ENCODE measurements at places on chromosomes 16 and 17.
A peak's percentile ranks its signal among the peaks of the same experiment; 100 is the strongest.

DNA sequence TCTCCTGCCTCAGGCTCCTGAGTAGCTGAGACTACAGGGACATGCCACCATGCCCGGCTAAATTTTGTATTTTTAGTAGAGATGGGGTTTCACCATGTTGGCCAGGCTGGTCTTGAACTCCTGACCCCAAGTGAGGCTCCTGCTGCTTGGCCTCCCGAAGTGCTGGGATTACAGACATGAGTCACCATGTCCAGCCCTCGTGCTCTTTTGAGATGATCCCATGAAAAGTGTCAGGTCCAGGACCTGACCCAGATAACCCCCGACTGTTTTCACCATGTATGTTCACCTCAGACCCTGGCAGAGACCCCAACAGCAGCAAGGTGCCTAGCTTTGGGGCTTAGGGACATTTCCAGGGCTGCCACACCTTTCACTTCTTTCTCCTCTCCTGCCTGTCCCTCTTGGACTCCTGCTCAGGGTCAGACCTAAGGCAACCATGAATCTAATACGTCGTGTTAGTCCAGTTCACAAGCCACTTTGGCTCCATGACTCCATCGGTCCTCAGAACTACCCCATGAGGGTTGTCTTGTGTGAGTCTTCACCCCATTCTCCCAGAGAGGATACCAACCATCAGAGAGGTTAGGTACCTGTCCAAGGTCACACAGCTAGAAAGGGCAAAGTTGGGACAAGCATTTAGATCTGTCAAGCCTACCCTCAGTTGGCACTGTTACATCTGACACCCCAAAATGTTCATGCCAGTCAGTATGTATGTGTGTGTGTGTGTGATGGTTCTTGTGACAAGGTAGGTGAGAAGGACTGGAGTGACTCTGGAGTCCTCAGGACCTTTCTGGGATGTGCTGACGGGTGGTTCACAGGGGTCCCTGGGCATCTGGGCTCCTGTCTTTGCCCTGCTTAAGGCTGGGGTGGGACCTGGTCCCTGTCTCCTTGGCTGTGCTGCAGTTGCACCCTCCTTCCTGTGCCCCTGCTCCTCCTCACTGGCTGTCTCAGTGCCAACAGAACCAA lies 23.1 kb upstream of the MAP3K14 start:
- no peak for DNase-seq

DNA sequence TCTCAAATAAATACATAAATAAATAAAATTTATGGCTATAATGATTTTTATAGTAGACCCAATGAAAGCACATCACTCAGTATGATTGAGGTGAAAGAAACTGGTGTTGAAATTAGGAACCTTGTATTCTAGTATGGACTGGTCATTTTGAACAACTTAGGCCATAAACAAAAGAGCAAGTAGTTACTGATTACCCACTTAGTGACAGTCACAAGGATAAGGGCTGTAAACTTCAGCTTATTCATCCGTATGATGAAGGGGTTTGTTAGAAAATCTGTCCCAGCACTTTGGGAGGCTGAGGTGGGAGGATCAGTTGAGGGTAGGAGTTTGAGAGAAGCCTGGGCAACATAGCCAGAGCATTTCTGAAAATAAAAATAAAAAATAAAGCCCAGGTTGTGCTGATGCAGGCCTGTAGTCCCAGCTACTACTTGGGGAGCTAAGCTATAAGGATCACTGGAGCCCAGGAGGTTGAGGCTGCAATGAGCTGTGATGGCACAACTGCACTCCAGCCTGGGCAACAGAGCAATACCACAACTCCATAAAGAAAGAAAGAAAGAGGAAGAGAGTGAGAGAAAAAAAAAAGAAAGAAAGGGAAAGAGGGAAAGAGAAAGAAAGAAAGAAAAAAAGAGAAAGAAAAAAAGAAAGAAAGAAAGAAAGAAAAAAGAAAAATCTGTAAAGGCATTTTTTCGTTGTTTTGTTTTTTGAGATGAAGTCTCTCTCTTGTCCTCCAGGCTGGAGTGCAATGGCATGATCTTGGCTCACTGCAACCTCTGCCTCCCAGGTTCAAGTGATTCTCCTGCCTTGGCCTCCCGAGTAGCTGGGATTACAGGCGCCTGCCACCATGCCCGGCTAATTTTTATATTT lies 4.2 kb upstream of the SPAG9 start:
- no peak for DNase-seq

- DNase-seq = no peak
Measured at GRCh38 chr17:1673041-1673785, 11.5 kb downstream of the PRPF8 start.

DNA sequence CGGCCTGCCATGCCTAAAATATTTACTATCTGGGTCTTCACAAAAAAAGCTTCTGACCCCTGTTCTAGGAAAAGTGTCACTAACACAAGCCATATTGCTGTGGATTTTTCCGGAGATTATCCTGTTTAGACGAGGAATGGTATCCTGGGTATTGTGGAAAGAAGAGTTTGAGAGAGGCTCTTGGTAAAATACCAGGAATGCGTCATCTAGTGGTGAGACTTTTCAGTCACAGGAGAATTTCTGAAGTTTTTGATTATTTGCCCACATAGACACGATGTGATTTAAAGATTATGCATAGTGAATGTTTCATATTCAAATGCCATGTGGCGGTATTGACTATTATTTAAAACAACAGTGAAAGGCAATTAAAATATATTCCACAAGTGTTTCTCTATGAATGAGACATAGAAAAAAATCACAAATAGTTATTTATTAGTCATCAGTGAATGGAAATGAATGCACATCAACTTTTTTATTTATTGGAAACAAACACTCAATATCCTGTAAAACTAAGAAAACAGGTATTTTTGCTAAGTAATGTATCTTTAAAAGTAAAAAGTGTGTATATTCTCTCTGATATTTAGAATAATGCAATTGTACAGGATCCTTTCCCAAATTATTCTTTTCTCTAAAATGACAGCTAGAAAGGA lies 7.8 kb downstream of the KRT28 start:
- DNase-seq = peak; percentile 31

DNA sequence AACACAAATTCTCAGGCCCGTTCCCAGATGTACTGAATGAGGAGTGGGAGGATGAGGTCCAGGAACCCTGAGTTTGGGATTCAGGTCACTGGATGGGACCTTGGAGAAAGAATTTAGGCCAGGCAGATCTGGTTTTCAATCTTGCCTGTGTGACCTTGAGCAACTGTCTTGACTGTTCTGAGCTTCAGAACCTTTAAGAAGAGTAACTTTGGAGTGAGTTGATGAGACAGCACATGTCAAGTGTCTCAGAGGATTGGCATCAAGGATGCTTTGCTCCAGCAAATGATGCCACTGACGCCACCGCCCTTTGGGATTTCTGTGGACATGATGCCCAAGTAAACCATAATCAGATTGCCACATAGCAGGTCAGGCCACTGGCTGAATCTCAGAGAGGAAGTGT lies 56.2 kb upstream of the DNAJA2 start:
- no peak for DNase-seq

- DNase-seq = no peak
Measured at GRCh38 chr16:56888806-56889205, 23.8 kb downstream of the SLC12A3 start.

DNA sequence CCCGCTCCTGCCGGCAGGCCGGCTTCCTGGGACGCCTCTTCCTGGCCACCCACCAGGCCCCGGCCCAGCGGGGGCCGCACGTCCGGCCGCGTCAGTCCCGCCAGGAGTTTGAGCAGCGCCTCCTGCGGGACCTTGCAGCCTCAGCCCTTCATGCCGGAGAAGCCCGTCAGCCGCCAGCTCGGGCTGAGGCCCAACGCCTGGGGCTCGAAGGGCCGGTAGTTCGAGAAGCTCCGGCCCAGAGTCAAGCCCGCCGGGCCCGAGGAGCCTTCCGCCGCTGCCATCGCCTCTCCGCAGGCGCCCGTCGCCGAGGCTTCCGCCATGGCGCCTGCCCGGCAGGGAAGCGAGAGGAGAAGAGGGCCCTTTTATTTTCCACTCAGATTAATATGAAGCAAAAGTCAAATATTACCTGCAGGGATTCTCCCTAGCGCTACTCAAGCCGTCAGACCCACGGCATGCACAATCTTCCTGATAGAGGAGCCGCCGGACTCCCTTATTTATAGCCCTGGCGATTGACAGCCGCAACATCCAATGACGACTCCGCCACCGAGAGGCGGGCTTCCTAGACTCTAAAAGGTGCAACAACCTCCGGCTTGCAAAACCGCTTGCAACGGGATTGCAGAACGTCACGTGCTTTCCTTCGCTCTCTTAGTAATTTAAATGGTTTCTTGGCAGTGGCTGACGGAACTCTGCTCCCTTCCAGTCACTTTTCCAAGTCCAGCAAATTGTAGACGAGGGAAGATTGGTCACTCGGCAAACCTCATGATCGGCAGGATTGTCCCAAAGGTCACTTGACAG lies at the start of gene SEPHS2:
TSS of gene SEPHS2 (minus strand) at position 467 of the 795 bp plus-strand sequence. CDS start at position 320, 147 bp downstream.
- peak; percentile 98 for DNase-seq

GRCh38 chr16:8694795-8695728 lies 20.6 kb downstream of the ABAT start:
- DNase-seq = no peak

DNA sequence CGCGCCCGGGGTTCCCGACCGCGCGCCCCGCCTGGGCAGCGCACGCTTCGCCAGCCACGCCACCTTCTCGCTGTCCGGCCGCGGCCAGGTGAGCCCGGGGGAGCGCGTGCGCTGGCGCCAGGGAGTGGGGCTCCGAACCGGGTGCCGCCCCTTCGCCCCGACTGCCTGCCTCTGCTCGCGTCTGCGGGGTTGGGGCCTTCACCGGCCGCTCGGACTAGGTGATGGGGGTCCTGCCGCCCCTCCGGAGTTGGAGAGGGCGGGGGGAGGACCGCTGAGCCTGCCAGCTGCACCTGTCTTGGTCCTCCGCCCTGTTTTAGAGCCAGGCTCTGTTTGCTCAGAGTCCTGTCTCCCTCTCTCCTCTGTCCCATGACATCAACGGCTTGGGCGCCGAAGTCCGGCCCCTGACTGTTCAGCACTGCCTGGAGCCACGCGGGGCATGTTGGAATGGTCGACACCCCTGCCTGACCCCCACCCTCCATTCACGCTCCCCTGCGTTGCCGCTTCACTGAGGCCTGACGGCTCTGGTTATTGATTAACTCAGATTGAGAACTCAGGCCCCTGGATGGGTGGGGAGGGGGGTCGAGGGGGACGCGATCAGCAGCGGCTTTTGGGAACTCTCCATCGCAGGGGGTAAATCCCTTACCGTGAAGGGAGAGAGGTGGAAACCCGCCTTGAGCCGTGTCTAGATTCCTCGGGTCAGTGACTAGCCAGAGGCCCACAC lies 748 bp downstream of the SMTNL2 start:
- DNase-seq = no peak

GRCh38 chr17:5128905-5129535 lies 13.2 kb downstream of the USP6 start:
- DNase-seq = no peak

DNA sequence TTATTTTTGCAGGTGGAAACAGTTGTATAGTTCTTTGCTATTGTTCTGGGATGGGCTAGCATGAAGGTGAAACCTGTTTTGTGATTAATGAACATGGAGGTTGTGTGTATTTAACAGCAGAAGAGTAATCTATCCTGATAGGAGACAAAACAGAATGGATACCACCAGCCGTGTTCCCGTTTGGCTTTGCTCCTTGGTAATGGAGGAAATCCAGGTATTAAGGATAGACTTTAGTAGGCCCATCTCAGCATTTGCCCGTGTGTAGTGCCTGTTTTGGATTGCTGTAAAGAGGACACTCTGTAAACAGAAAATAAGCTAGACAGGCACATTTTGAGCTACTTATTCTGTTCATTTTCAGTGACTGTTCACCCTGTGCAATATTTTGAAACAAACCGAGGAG lies 215.1 kb downstream of the RBFOX1 start:
- DNase-seq = no peak

DNA sequence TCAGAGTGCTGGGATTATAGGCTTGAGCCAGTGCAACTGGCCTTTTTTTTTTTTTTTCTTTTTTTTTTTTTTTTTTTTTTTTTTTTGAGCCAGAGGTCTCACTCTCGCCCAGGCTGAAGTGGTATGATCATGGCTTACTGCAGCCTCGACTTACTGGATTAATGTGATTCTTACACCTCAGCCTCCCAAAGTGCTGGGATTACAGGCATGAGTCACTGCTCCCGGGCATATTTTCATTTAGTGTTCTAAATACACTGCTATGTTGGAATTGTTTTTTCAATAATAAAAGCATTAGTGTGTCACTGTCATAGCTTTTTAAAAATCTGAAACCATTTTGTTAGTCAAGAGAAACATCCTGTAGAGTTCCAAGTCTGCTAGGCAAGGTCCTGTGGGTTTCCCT lies 40.3 kb downstream of the NDE1 start:
- DNase-seq = peak; percentile 48

- DNase-seq = no peak
Measured at GRCh38 chr17:66025551-66025950, 166.4 kb downstream of the CEP112 start.

DNA sequence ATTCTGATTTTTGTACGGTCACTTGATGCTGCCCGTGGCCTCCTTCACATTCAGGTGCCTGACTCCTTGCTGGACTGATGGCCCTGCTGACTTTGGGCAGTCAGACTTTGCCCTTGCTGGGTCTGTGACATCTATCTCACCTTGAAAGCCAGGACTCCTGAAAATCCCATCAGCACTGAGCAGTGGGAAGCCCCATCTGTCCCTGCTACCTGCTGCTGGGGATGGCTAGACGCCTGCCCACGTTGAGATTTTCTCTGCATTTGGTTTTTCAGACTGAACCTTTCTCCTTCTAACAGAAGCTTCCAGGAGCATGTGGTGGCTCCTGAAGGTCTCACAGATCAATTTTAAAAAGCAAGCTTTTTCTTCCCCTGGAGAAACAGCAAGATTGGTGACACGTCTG lies 10.2 kb upstream of the ZNF18 start:
- no peak for DNase-seq

- no peak for DNase-seq
Measured at GRCh38 chr16:30600215-30600614, 10.0 kb downstream of the ZNF689 start.

DNA sequence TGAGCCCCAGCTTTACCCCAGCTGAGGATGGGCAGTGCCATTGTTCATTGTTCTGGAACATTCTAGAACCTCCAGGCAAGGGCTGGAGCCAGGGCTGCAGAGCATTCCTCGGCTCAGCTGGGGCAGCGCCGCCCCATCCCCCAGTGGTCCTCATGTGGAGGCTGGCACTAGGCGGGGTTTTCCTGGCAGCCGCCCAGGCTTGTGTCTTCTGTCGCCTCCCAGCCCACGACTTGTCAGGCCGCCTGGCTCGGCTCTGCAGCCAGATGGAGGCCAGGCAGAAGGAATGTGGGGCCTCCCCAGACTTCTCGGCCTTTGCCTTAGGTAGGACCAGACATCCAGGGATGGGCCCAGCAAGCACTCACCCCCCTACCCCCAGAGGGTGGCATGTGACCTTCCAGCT lies at the start of gene TMEM95:
TSS of gene TMEM95 (plus strand) at position 104 of the 400 bp plus-strand sequence. CDS start at position 153, 49 bp downstream.
- DNase-seq = peak; percentile 29

- DNase-seq = no peak
Measured at GRCh38 chr17:81428516-81428915, 33.3 kb downstream of the BAHCC1 start.

GRCh38 chr17:17845046-17845775 lies 8.4 kb upstream of the SREBF1 start:
- no peak for DNase-seq

Data from fibroblast of skin of abdomen (primary cell).